ENCODE measurements at places on chromosomes 2 and 18.
A peak's percentile ranks its signal among the peaks of the same experiment; 100 is the strongest.

DNA sequence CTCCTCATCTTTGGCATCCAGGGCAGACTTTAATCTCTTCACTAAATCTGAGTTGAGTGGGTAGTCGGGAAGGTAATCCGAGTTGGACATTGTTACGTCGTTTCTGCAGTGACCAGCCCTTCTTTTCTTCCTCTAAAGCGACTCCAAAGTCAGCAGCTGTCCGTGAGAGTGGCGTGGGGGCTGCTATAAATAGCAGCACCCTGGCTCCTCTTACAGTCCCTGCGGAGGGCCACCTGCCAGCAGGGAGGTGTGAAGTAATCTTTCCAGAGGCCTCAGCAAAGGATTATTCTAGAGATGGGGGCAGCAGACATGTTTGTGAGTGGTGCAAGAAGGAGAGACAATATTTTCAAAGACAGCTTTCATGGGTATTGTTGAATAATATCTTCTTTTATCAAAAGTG lies at the start of gene ASB18:
ASB18 (minus strand) TSS at position 151 of the 400 bp plus-strand sequence; CDS start at position 90, 61 bp downstream.
- no peak for DNase-seq

GRCh38 chr2:222909286-222909685 lies 48.5 kb downstream of the ACSL3 start:
- DNase-seq = no peak

GRCh38 chr18:52937840-52938239 lies 597.8 kb downstream of the DCC start:
- DNase-seq = no peak

- DNase-seq = no peak
Measured at GRCh38 chr2:106965611-106966010, 79.6 kb upstream of the ST6GAL2 start.

- DNase-seq = no peak
Measured at GRCh38 chr2:105822186-105822585, 77.5 kb downstream of the NCK2 start.

DNA sequence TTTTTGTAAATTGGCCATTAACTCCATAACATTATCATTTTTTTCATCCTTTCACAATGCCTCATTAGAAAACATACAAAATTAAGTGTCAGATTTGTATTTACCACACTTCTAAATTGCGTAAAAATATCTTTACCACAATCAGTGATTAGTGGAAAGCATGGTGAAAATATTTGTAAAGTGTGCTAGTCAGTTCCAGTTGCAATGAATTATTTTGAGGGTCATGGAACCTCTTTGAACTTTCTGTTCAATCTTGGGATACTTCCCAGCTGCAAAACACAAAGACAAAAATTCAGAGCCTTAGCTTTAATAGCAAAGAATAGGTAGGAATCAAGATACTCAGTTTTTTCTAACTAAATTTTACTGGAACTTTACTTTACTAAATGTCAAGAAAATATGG lies 4.0 kb upstream of the COL3A1 start:
- DNase-seq = no peak

DNA sequence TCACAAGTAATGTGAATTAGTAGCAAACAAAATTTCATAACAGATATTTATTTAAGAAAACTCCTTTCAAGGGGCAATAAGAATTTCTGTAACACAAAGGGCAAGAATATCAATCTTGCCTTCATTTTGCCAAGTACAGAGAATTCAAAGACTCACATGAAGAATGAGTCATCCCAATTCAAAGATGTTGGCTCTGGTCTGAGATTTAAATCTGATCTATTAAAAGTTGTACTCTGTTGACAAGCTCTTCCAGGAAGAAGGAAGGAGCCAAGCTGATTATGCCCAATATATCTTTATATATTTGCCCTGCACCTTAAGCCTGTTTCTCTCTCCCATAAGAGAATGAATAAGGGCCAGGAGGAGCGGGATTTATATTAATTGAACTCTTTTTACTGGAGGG lies 55.9 kb upstream of the RPE start:
- DNase-seq = no peak

DNA sequence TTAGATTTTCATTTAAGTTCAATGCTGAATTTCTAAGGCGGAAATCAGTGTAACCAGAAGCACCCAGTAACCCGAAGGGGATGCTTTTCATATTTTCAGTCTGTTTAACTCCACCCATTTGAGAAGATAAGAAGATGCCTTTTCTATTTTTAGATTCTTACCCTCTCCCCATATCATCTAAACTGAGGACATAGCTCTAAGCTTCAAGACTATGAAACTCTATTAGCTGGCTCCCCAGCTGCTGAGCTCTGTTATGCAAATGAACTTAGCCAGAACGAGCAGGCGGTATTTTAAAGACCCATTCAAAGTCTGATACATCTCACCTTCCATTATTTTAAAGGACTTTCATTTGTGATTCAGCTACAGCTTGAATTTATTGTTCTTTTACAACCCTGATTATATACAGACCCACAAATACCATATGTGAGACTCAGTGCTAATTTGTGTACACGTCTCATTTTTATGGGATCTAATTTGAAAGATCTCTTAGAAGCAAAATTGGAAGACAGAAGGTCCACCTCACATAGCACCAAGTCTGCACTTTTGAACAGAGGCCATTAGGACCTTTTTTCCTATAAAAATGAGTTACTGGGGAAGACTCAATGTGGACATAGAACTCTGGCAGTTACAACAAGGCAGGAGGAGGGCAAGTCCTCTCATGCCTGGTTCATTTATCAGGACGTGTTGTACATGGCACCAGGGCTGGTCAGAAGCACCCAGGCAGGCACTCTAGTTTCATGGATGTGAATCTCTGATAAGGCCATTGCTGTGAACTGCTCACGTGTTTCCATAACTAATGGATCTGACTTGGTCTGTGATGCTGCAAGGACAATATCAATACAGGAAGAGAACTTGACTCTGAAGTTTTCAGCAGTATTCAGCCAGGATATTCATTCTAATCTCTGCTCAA lies 16.3 kb downstream of the CDC42EP3 start:
- DNase-seq = no peak

GRCh38 chr18:199768-200167 lies 41.4 kb downstream of the USP14 start:
- DNase-seq = no peak

DNA sequence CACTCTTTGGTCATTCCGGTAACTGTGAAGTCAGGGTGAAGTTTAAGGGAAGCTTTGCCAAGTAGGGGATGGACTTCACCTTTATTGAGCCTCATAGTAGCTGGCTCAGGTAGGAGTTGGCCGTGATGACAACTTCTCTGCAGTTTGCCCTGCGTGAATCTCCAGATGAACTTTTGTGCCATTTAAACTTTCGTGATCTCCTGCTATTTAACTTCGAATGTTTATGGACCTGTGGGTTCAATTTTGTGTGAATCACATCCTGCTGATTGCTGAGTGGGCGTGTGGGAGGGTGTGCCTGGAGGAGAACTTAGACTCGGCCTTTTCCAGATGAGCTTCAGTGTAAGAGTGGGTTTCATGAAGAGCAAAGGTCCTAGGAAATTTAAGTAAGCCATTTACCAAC lies 4.2 kb downstream of the UGT1A1 start:
- no peak for DNase-seq

- DNase-seq = no peak
Measured at GRCh38 chr2:128422571-128422970, 103.9 kb upstream of the HS6ST1 start.

GRCh38 chr2:235776531-235776930 lies 282.7 kb downstream of the AGAP1 start:
- no peak for DNase-seq

DNA sequence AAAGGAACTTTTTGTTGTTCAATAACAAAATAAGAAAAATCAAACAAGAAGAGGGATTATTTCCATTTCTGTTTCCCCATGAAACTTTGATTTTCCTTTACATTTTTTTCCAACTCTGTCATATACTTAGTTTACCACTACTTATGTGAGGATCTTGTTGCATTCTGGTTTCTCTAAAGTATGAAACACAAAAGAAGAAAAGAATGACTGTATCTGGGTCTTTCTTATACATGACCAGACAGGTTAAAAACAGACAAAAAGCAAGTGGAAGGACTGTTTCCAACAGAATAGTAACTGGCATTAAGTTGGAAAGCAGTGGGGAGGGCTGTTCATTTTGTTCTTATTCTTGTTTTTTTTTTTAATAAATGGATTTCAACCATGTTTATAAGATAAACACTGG lies 1207.8 kb upstream of the FAM98A start:
- no peak for DNase-seq

- DNase-seq = peak; percentile 12
Measured at GRCh38 chr2:1708476-1709334, 35.6 kb downstream of the PXDN start.

DNA sequence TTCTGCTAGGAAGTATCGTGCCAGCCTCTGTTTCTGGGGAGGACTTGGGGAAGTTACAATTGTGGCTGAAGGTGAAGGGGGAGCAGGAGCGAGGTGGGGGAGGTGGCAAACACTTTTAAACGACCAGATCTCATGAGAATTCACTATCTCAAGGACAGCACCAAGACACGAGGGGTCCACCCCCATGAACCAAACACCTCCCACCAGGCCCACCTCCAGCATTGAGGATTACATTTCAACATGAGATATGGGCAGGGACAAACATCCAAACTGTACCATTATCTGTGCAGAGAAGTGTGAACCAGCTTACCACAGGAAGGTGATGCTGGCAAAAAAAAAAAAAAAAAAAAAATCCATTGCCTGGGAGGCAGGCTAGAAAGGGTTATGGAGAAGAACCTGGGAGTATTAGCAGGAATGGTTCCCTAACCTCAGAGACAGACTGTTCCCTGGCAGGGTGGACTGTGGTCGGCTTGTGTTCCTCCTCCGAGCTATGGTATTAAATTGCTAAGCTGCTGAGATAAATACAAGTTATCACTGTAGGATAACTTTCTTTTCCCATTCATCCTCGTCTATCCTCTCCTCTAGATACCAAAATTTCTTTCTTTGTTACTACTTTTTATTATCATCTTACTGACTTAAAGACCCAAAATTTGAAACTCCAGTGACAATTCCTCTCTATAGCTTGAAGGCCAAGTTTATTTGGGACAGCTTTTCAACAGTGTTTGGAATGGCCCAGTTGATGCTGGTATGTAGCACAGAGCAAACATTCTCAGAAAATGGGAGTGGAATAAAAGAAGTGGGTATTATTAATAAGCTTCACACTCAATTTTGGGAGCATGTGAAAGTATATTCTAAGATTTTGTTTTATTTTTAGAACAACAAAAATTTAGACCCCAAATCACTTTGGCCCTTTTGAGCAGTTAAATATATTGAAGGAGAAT lies 73.7 kb upstream of the MAP3K20 start:
- no peak for DNase-seq

- no peak for DNase-seq
Measured at GRCh38 chr2:72012886-72013574, 134.6 kb downstream of the CYP26B1 start.

GRCh38 chr18:39453882-39454281 lies 1888.3 kb upstream of the CELF4 start:
- peak; percentile 98 for DNase-seq

- peak; percentile 9 for DNase-seq
Measured at GRCh38 chr2:196088203-196088602, 19.6 kb upstream of the DNAH7 start.

GRCh38 chr18:59990121-59990823 lies 90.5 kb downstream of the PMAIP1 start:
- no peak for DNase-seq

All from lung microvascular endothelial cell (primary cell).